T-helper 2 cell (primary cell): ENCODE measurements at places on chromosomes 5 and 9.

DNA sequence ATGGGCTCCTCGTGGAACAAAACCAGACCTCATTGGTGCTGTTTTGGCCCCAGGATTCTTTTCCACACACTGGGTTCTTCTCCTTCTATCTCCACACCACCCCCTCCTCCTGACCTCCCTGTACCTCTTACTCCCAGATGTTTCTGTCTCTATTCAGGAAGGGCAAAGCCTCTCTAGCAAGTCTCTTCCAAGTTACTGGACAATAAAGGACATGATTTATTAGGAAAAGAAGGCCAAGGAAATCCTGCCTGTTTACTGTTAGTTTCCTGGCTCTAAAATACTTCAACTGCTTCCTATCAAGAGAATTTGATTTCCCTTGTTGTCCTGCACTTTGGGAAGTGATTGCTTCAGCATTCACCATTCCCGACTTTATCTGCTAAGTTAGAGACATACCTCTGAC, 262.0 kb downstream of the SAXO1 start:
- no peak for DNase-seq

GRCh38 chr5:14557203-14557770, 24.3 kb upstream of the OTULINL start:
- DNase-seq = no peak

- DNase-seq = no peak
Observed at GRCh38 chr9:134247918-134248631, 78.2 kb upstream of the RXRA start.

GRCh38 chr9:132099741-132100407, 20.2 kb upstream of the MED27 start:
- no peak for DNase-seq

DNA sequence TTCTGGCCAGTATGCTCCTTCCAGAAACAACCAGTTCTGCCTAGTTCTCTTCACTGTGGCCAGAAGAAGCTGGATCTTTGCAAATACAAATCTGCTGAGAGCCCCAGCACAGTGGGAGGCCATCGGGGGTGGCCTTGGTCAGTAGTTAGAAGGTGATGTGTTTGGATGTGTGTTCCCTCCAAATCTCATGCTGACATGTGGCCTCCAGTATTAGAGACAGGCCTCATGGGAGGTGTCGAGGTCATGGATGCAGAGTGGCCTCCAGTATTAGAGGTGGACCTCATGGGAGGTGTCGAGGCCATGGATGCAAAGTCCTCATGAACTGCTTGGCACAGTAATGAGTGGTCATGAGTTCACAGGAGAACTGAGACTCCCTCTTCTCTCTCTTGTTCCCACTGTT, 7.6 kb upstream of the IRX2 start:
- DNase-seq = no peak

DNA sequence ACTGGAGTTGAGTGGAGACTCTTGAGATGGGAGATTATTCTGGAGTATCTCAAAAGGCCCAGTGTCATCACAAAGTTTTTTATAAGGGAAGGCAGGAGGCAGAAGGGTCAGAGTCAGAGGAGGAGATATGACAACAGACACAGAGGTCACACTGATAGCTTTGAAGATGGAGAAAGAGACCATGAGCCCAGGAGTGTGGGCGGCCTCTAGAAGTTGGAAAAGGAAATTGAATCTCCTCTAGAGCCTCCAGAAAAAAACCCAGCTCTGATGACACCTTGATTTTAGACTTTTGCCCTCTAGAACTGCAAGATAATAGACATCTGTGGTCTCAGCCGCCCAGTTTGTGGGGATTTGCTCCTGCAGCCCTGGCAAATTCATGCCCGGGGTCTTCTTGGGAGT, 64.8 kb upstream of the SPTLC1 start:
- no peak for DNase-seq

- no peak for DNase-seq
Observed at GRCh38 chr9:85925493-85925892, 15.5 kb upstream of the NAA35 start.

GRCh38 chr9:126925876-126926275, 11.3 kb downstream of the RALGPS1 start:
- DNase-seq = no peak

DNA sequence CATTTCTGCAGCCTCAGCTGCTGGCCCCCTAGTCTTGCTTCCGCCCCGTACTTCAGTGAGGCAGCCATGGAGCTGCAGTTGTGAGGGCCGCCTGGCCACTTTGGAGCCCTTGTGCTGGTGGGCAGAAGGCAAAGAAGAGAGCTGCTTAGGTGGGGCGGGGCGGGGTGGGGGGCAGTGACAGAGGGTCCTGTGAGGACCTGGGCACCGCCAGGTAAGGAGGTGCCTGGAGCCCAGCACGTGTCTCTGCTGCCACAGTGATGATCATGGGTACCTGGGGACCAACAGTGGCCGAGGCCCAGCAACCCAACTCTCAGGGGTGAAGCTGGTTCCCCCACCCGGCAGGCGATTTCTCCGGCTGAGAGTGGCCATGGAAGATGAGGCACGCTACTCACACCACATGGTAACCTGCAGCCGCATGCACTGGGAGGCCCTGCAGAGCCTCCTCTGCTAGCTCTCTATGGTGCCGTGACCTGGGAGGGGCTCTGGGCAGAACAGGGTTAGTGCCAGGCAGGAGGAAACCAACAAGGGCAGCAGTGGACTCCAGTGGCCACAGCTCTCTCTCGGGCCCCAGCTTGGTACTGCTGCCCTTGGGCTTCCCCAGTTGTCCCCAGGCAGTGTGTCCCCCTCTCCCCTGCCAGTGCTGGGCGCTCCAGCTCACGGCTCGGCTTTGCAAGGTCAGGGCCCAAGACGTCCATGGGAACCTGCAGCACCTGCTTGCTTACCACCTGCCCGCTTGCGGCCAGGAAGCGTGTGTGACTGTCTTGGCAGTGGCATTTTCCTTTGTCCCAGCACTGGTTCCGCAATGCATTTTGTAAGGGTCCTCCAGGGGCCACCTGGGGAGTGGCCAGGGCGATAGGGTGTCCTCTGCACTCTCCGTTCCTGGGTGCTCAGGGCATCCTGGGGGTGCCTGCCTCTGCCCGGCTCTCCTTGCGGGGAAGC, 24.0 kb downstream of the NDUFS6 start:
- DNase-seq = no peak

GRCh38 chr5:141935538-141935937, 11.9 kb downstream of the DELE1 start:
- no peak for DNase-seq

DNA sequence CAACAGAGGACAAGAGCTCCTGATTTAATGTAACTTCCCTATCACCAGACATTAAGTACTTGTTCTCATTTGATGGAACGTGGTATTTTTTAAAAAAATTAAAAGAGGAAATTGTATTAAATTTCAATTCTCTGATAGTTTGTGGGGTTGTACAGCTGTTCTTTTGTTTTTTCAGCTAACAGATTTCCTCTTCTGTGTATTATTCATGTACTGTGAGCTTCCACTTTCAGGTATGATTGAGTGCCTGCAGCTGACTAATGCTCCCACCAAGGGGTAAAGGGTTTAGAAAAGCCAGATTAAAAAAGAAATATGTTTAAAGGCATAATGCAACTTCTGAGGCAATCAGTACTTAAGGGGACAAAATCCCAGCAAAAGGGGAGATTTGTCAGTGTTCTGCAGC, 117.7 kb upstream of the ACTBL2 start:
- DNase-seq = no peak

- no peak for DNase-seq
Observed at GRCh38 chr9:111870774-111871498, 25.7 kb upstream of the UGCG start.

- no peak for DNase-seq
Observed at GRCh38 chr5:111502956-111503355, 9.4 kb downstream of the STARD4 start.

DNA sequence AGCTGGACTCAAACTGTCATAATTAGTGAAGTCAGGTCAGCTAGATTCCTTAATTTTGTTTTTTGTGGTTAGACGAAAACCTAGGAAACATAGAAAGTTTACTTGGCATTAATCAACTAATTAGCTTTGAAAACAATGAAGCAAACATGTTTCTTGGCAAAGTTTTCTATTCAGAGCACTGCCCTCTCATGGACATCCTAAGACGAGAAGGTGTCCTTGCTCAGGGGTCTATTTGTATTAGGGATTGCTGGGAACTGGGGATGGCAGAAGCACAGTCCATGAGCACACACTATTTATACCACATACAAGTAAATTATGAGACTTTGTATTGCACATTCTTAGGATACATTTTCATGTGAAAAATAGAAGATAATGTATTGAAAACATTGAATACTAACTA, 49.7 kb downstream of the POC5 start:
- DNase-seq = no peak

DNA sequence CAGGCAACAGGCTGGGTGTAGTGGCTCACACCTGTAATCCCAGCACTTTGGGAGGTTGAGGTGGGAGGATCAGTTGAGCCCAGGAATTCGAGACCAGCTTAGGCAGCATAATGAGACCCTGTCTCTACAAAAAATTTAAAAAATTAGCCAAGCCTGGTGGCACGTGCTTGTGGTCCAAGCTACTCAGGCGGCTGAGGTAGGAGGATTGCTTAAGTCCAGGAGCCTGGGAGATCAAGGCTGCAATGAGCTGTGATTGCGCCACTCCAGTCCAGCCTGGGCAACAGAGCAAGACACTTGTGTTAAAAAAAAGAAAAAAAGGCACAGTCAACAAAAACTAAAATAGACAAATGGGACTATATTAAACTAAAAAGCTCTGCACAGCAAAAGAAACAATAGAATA, 29.3 kb downstream of the ATP6V0E1 start:
- DNase-seq = no peak

DNA sequence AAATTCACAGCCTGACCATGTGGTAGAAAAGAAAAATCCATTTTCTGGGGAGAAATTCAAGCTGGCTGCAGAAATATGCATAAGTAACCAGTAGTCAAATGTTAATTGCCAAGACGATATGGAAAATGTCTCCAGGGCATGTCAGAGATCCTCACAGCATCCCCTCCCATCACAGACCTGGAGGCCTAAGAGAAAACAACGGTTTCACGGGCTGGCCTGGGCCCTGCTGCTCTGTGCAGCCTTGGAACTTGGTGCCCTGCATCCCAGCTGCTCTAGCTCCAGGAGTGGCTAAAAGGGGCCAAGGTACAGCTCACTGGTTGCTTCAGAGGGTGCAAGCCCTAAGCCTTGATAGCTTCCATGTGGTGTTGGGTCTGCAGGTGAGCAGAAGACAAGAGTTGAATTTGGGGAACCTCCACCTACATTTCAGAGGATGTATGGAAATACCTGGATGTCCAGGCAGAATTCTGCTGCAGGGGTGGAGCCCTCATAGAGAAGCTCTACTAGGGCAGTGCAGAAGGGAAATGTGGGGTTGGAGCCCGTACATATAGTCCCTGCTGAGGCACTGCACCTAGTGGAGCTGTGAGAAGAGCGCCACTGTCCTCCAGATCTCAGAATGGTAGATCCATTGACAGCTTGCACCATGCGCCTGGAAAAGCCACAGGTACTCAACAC, 49.7 kb downstream of the PTBP3 start:
- DNase-seq = no peak

- DNase-seq = no peak
Observed at GRCh38 chr5:92308679-92309078, 925.6 kb upstream of the ARRDC3 start.

DNA sequence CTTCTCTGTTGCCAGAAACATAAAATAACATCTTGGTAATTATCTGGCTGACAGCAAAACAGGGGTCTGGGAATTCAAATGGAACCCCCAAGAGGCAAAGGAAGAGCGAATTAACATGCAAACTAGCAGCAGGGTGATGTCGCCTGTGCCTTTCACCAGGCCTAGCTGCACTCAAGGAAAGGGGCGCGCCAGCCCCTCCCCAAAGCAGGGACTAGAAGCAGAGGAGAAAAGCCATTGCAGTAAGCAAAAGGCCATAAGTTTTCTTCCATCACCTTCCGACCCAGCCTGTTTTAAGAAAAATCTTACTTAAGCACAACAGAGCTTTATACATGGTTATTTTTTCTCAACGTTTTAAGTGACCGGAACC, 539 bp downstream of the POC5 start:
- no peak for DNase-seq

DNA sequence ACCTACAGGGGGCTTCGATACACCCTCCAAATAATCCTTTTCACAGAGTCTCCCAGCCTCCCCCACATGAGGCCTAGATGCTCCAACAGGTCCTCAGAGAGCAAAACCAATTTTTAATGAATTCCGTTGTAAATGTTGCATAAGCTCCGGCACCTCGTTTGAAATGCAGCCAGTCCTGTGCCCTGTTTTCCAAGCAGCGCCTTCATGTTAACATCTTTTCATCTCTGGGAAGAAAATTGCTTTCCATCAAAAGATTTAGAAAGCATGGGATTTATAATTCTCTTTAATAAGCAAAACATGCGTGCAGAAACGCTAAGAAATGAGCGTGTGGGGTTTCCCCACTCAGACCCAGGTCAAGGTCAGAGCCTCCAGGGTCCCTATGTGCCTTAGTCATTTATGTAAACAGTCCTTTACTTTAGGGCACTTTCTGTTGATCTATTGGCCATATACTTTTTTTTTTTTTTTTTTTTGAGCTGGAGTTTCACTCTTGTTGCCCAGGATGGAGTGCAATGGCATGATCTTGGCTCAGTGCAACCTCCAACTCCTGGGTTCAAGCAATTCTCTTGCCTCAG, 177.5 kb upstream of the S1PR3 start:
- no peak for DNase-seq

DNA sequence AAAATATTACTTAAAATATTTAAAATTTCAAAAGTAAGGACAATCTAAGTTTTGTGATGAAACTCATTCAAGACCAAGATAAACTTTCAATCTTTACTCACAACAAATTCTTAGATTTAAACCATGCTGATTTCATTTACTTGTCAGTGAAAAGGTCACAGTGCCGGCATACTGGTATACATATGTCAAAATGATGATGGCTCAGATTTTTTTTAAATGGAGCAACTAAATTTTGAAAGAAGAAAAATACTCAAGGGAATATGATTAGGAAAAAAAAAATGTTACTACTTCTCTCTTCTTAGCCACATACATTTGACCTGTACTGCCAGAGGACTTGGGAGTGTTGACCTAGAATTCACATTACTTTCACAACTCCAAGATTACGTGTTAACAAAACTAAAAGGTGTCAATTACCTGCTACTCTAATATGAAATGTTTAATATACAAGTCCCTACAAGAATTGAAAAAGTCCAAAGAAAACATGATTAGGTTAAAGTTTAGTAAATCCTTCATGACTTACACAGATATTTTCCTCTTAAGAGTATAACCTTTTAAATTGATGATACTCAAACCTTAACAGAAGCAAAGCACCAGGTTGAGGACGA, 4.6 kb downstream of the EFNA5 start:
- no peak for DNase-seq

DNA sequence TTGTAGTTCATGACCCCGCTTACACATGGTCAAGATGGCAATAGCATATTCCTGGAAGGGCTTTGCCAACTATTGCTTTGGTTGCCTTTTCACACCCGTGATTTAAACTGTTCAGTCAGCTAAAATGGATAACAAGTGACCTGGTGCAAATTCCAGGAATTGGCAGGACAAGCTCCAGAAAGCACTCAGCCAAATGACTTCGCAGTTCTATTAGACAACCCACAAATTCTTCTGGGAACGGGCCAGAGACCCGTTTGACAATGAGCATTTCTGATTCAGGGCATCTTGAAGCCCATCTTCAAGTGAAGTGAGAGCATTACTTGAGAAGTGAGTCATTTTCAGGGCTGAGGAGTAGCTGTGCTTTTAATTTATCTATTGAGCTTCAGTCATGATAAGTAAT, 165.0 kb downstream of the DROSHA start:
- DNase-seq = no peak

GRCh38 chr9:70030156-70030555, 13.5 kb upstream of the MAMDC2 start:
- DNase-seq = no peak

GRCh38 chr5:133990396-133990795, 14.4 kb downstream of the VDAC1 start:
- DNase-seq = no peak

- DNase-seq = no peak
Observed at GRCh38 chr5:74156728-74157383, 483.7 kb downstream of the ENC1 start.
